ENCODE measurements at places on chromosomes 5 and 9. TPM values are rescaled to one million over a fixed set of nuclear protein-coding genes. Genes with fewer than 3 reads are reported as not detected.
A peak's percentile ranks its signal among the peaks of the same experiment; 100 is the strongest.

GRCh38 chr5:107969847-107970246 is 299.1 kb upstream of the EFNA5 start:
- DNase-seq = no peak

GRCh38 chr5:83145882-83146331 is 68.6 kb downstream of the XRCC4 start:
- no peak for DNase-seq

DNA sequence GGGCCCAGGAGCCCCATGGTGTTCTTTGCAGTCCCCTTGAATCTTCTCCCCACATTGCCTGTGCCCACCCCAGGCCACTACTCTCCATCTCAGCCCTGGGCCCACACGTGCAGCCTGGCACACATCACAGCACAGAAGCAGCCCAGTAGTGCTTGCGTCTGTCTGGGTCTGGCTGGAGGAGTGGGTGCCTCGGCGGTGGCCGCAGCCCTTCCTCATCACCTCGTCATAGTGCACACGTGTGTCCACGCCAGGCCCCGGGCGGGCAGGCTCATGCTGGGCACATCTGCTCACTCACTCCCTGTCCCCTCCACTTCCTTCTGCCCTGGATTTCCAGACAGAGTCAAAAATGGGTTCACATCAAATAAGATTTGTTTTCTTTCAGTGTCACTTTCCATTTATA is 33.3 kb downstream of the FGF1 start:
- DNase-seq = no peak

GRCh38 chr9:19136129-19136528 is 8.8 kb upstream of the PLIN2 start:
- DNase-seq = no peak

- peak; percentile 73 for DNase-seq
These were observed 647 bp downstream of the SMARCA2 start for GRCh38 chr9:2015581-2016407.

- DNase-seq = no peak
These were observed 63.1 kb downstream of the TRPM6 start for GRCh38 chr9:74824654-74825053.

DNA sequence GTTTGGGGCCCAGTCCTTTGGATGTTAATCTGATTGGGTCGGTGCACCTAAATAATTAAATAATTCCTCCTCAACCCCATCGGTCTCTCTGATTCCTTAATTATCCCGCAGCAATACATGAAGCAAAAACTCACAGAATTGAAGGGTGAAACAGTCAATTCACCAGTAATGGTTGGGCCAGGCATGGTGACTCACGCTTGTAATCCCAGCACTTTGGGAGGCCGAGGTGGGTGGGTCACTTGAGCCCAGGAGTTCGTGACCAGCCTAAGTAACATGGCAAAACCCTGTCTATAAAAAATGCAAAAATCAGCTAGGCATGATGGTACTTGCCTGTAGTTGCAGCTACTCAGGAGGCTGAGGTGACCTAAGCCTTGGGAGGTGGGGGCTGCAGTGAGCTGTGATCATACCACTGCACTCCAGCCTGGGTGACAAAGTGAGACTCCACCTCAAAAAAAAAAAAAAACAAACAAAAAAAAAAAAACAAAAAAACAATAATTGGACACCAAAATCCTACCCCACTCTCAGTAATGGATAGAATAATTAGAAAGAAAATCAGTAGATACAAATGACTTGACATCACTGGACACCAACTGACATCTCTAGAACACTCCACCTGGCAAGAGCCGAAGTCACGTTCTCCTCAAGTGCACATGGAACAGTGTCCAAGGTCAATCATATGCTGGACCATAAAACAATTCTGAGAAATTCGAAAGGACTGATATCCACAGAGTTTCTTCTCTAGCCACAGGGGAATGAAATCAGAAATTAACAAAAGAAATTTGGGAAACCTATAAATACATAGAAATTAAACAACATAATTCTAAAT is 5.3 kb downstream of the ABO start:
- DNase-seq = no peak

DNA sequence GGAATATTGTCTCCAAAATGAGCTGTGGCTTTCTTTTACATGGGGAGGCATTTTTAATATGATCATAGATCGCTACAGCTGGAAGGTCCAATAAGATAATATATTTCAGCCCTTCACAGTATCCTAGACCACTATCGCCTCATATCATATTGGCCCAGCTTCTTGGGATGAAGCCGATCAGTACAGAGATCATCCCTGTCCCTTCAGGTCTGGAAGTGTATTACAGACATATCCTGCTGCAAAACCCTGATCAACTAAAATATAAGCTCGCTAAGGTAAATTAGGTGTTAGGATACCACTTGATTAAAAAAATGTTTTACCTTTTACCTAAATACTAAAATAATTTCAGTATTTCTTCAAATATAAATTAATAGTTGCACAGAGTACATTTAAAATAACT is 41.7 kb downstream of the JAKMIP2 start:
- DNase-seq = no peak

GRCh38 chr5:74903165-74903787 is 37.1 kb upstream of the FAM169A start:
- peak; percentile 55 for DNase-seq

GDNF gene
- not detected for total RNA-seq

RASGRF2 gene
- total RNA-seq = 14.2 TPM

All from activated CD4-positive, alpha-beta T cell treated with anti-CD3 and anti-CD28 coated beads for 36 hours (primary cell).